ENCODE measurements at places on chromosomes 7 and 10.

- DNase-seq = no peak
Measured at GRCh38 chr10:86673827-86674581, 5.7 kb downstream of the LDB3 start.

DNA sequence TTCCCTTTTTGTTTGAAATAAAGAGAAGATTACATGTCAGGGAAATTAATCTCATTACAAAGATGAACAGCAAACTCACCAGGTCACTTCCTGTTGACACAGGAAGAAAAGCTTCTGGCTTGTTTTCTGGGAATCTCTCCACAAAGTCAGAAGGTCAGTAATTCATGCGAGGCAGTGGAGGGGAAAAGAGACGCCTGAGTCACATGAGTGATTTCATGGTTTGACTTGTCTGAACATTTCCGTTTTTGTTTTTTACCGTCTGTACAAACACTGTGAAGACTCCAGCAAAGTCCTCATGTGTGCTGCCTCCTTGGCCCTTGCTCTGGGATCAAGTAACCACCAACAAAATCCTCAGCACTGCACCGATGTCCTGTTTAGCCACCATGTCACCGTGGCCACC is 2.5 kb upstream of the HABP2 start:
- DNase-seq = no peak

GRCh38 chr10:112362833-112363232 is 11.1 kb upstream of the ACSL5 start:
- DNase-seq = no peak

DNA sequence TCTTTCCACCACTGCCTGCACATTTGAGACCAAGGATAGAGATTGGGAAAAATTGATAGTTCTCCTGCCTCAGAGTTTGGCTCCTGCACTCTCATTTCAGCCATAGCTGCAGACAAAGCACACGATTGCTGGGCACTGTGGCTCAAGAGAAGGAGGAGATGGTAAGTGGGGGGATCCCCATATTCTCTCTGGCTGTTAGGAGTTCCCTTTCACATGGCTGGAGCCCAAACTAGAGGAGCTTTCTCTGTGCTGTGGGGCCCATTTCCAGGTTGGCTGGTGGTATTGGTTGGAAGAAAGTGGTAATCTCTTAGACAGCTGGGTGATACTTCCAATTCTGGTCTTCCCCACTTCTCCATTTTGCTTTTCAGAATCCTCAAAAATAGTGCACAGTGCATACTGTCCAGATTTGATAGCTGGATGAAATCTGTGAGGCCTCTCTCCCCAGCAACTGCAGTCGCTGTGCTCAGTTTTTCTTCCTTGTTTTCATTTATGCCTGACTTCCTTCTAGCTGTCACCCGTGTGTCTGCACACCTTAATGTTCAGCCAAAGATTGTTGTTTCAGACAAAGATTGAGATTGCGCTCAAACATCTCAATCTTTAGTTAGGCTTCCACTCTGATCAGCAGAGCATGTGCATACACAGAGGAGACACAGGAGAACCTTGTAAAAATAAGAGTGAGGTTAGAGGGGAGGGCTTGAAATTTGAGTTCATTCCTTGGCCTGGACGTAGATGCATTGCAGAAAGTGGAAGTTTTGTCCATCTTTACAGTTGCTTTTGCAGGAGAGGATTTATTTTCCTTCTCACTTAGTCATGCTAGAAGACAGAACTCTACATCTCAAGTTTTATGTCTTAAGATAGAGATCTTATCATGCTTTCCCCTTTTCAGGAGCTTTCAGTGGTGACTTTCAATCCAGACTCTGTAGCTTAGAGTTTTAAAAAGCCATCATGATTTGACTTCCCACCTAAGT is 28.6 kb downstream of the RABGEF1 start:
- no peak for DNase-seq

DNA sequence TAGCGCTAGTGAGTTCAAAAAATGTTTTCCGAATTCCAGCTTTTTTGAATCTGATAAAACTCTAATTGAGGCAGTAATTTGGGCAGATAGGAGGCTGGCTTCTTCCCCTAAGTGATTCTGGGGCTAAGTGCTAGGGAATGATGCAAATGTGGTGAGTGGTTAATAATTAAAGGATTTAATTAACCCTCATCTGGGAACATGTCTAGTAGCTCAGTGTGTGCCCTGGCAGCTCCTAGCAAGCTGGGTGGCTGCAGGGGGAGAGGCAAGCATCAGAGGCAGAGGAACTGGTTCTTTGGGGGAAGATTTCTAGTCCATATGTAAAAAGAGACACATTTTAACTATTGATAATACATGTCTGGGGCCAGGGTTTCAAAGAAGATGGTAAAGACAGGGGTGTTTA is 354.5 kb downstream of the WDR11 start:
- no peak for DNase-seq

- no peak for DNase-seq
Measured at GRCh38 chr10:21687266-21688008, 153.4 kb downstream of the MLLT10 start.

- DNase-seq = no peak
Measured at GRCh38 chr10:69807696-69808095, 6.0 kb downstream of the COL13A1 start.

- DNase-seq = no peak
Measured at GRCh38 chr7:28166982-28167715, 13.4 kb downstream of the JAZF1 start.

GRCh38 chr10:69349542-69349888 is 67.2 kb downstream of the TACR2 start:
- no peak for DNase-seq

Measured in right hindlimb (tissue), 1 donor.